ENCODE measurements at places on chromosomes 4 and X.

DNA sequence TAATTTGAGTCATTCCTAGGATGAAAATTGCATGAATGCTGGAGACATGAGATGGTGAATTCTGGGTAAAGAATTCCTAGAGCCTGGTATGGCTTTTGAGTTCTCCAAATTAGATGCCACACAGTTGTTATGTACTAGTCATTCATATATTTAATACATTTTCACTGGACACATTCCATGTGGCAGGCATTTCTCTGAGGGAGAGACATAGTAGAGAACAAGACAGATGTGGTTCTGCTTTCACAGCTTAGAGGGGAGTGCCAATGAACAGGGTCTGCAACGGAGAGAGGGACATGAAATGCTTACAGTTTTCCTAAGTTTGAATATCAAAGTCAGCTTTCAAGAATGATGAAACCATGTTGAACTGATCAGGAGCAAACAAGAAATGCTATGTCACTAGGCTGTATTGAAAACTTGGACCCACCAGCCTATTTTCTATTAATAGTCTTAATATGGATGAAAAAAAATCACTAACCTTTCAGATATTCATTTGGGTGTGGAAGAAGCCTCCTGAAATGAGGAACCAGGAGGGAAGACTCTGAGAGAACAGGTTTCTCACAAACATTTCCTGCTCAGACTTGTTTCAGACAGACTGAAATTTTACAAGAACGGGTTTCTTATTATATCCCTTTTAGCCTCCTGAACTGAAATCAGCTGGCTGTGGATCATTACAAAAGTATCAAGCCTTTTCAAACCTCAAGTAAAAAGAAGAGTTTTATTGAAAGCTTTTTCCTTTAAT is 276.0 kb upstream of the TET2 start:
- DNase-seq = no peak

DNA sequence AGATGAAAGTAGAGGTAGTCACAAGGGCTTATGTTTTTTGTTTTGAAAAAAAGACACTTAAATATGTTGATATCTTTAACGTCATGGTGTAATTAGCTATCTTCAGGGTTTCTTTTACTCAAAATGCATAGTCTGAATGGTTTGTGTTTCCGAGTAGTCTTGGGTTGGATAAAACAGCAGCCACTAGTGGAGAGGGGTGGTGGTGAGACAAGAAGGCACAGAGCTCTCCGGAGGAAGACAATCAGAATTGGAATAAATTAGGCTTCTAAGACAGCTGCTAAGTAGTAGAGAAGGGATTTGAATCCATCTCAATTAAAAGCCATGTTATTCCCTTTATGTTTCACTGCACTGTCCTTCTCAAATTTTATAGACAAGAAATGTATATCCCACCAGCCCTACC is 240.4 kb upstream of the VEGFC start:
- no peak for DNase-seq

DNA sequence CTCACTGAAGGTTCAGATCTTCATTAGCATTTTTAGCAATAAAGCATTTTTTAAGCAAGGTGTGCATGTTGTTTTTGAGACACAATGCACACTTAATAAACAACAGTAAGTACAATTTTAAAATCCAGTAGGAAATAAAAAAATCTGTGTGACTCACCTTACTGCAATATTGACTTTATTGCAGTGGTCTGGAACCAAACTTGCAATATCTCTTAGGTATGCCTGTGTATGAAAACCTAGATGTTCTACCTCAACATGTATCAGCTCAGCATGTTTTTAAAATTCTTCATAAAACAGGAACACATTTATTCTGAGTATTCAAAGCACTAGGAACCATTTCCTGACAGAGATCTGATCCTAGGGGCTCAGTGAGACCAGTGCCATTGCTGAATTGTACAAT is 26.7 kb downstream of the NR0B1 start:
- DNase-seq = no peak

DNA sequence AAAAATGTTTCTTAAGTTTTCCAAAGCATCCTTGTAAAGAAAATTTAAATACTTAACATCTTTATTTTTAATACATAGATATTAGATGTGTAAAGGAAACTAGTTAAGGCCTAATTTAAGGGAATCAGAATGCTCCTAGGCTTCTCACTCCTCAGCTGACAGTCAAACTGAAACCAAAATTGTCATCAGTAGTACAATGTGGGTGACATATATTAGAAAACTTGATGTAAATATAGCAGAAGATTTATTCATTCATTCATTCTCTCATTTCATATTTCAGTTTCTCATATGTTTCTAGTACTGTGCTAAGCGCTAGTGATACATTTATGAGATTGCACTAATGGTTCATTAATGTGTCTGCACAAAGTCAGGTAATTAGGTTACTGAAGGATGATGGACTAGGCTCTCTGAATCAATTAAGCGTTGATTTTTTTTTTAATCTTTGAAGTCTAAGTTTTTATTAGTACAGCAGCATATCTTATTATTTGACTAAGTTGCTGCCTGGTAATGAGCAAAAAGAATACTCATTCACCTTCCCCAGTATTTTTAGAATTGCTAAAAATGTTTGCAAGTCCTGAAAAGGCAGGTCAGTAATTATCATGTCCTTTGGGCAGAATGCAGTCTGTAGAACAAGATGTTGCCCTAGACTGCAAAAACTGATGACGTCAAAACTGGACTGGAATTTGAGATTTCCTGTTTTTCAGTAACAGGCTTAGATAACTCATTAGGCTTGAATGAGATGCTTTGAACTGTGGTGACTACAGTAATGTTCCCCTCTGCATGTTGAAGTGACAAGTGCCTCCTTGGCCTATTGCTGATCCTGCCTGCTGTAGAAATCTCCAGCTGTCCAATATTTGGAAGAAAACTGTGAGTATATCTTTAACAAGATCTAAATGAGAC is 128.7 kb downstream of the ARHGAP24 start:
- DNase-seq = no peak

GRCh38 chr4:151860561-151861093 is 99.8 kb upstream of the GATB start:
- no peak for DNase-seq

- DNase-seq = peak; percentile 71
Observed at GRCh38 chrX:18674788-18675735, 3.2 kb upstream of the RS1 start.

GRCh38 chr4:3871881-3872833 is 106.0 kb downstream of the ADRA2C start:
- no peak for DNase-seq

GRCh38 chrX:65688403-65688871 is 21.0 kb downstream of the MSN start:
- no peak for DNase-seq

All from activated CD4-positive, alpha-beta T cell treated with anti-CD3 and anti-CD28 coated beads, Interleukin-2, amount 50 U/mL, for 48 hours (primary cell).